ENCODE measurements at places on chromosomes 11 and 22.

DNA sequence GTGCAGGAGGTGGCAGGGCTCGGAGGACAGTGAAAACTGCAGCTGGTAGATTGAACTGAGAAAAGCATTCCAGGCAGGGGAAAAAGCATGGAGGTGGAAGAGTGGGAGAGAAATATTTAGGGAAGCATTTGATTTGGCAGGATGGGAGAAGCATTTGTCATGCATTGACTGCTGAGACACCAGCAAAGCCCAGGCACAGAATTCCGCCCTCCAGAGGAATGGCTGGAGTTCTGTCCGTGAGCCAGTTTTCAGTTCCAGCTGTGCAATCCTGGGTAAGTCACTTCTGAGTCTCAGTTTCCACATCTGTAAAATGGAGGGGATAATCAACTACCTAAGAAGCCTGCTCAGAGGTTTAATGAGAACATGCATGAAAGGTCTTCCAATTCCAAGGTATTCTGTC is 4.3 kb upstream of the TSKU start:
- DNase-seq = no peak

DNA sequence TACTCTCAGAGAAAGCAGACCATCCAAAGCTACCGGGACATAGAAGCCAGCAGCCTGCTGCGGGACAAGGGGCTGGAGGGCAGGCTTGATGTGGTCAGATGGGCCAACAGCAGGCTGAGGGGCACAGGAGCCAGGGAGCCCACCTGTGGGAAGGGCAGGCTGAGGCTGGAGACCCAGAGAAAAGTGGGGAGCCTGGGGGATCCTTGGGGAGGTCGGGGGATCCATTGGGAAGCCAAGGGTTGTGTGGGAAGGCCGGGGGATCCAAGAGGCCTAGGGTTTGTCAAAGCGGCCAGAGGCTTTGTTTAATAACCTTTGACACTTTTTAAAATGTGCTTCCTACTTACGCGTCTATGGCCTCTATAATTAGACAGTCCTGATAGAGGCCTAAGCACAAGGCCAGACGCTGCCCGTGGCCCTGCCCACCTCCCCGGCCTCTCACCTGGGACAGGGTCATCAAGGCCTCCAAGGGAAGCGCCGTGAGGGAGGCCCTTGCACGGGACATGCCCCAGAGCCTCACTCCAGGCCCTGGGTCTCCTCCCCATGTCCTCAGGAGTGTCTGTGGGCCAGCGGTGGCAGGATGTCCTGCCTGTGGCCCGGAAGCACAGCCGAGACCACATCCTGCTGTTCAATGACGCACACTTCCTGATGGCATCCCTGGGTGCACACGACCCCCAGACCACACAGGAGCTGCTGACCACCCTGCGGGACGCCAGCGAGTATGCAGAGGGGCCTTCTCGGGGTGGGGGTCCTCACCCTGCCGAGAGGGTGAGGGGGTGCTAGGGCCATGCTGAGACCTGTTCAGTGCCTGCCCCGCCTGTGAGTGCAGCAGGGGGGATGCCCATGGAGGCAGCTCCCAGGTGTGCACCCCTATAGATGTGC is 8.6 kb upstream of the GTSE1 start:
- DNase-seq = no peak

GRCh38 chr11:43983221-43983810 is 40.9 kb downstream of the C11orf96 start:
- no peak for DNase-seq

DNA sequence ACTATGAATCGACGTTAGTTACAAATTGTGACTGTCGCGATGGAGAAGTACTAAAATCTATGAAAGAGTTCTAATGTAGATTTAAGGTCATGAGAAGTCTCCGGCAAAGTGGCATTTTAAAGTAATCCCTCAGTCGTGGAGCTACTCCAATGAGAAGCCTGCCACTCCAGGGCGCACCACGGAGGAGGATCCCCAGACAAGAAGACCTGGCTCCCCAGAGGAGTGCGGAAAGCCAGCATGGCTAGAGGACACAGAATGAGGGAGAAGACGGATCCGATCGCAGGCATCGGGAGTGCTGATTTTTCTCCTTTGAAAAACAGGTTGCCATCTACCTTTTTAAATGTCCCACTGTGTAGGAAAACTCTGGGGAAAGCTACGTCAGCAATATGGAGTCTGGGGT is 141.6 kb upstream of the TEAD1 start:
- no peak for DNase-seq

DNA sequence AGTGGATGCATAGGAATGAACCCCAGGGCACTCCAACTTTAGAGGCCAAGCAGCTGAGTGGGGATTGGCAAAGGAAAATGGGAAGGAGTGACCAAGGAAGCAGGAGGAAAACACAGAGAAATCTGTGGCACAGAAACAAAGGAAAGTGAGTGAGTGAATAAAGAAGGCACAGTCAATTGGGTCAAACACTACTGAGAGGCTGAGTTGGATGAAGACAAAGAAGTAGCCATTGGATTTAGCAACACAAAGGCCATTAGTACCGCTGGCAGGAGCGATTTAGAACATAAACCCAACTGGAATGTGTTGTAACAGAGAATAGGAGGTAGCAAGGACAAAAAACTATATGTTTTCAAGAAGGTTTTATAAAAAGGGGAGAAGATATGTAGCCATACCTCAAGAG is 6.6 kb upstream of the NXPE1 start:
- no peak for DNase-seq

- DNase-seq = no peak
Measured at GRCh38 chr11:101945448-101945847, 29.1 kb upstream of the ANGPTL5 start.

Data from endodermal cell (in vitro differentiated cells).